ENCODE measurements at places on chromosomes 6 and 20.

GRCh38 chr6:166957087-166957804 lies 896 bp upstream of the RNASET2 start:
- DNase-seq: no peak

GRCh38 chr6:149268146-149268545 lies 49.4 kb upstream of the TAB2 start:
- DNase-seq: no peak

GRCh38 chr6:31114970-31115849 lies 610 bp downstream of the PSORS1C1 start:
- DNase-seq: no peak

GRCh38 chr6:12327391-12327790 lies 37.2 kb downstream of the EDN1 start:
- DNase-seq: no peak

DNA sequence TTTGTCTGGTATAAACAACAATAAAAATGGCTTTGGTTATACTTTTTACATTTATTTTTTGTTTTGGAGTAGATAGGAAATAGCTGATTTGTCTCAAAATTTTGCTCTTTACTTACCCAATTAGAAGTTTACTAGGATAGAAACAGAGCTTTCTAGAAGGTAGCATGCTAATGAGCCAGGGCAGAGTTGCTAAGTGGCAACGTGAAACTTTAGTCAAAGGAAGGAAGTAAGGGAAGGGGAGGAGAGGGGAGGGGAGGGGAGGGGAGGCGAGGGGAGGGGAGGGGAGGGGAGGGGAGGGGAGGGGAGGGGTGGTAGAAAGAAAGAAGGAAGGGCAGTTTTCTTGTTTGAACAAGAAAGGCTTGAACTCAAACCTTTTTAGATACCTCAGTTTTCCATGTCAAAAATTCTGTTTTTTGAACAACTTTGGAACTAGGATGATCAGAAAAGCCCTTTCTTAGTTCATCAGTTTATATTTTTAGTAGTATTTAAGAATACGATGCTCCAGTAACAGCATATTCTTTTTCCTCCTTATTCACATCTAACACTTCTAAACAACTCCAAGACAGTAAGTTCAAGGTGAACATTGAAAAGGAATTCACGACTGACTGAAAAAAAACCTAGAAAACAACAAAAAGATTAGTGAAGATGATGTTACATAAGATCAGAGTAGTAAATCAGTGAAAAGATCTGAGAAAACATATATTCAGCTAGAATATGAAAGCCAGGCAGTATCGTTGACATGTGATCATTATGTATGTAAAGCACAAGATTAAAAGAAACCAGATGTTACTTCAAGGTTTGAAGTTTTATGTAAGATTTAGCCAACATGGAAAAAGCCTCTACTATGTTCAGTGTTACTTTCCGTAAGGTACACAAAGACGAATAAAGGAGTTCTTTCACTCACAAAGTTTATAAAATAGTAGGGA lies 263.4 kb downstream of the ARHGAP18 start:
- no peak for DNase-seq

DNA sequence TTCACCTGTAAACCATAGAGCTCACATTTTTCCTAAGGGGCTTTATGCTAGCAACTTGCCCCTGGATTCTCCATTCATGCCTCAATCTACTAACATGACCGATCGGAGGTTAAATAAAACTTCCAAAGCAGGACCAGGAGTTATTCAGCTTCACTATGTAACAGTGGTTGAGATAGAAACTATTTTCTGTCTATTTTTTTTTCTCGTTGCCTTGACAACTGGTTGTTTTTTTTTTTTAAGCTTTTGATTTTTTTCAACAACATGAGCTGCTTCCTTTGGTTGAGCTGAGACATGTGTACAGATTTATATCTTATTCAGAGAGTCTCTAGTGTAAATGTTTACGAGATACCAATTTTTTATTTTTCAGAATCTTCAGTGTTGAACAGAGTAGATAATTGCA lies 85.7 kb downstream of the SHLD1 start:
- DNase-seq: no peak

DNA sequence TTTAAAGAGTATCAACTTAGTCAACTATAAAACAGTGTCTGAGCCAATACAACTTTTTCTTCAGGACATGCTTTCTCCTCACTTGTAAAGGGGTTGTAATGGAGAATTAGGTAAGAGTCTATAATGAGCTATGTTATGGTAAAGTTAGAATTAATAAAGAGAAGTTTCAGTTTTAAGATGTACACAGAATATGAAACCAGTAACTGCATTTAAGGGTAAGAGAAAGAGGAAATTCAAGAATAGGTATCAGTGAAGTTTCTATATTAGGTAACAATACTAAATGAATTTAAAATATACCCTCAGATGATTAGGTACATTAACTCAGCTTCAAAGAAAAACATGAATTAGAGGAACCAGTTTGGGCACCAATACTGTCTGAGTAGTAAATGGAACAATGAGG lies 1444.3 kb upstream of the ADGRB3 start:
- DNase-seq: no peak

- DNase-seq: no peak
Observed at GRCh38 chr6:54935739-54936138, 89.2 kb downstream of the FAM83B start.

DNA sequence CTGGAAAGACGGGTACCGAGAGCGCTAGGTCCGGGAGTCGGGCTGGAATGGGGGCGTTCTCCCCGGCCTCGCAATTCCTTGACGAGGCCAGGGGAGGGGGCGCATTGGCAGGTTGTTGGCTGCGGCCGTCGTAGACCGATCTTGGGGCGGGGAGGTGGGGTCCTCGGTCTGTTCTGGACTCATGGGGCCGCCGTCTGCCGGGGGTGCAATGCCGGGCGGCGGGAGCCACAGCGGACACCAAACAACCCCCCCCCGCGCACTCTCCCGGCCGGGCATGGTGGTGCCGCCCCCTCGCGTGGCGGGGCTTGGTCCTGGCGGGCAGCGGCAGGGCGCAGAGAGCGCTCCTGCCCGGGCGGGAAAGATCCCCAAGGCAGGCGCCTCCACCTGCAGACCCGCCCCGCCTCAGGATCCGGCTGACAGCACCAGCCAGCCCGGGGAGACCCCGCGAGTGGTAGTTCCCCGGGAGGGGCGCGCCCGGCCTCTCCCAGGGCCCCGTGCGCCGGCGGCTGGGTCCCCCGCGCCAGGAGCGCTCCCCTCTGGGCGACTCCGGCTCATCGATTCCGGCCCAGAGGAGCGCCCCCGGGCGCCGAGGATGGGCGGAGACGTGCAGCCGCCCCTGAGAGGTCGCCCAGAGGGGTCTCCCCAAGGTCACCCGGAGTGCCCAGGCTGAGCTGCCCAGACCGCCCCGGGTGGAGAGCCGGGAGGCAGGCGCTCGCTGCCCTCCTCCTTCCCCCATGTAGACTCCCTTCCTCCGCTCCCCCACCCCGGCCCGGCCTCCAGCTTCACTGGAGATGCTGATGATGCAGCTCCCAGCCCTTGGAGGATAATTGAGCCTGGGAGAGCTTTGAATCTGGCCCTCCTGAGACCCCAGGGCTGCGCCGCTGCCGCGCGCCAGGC lies 709 bp downstream of the PPP1R16B start:
- DNase-seq: peak; percentile 21

GRCh38 chr6:81063891-81064290 lies 688.6 kb downstream of the TENT5A start:
- DNase-seq: no peak

GRCh38 chr6:131136021-131136786 lies 937 bp downstream of the AKAP7 start:
- no peak for DNase-seq

DNA sequence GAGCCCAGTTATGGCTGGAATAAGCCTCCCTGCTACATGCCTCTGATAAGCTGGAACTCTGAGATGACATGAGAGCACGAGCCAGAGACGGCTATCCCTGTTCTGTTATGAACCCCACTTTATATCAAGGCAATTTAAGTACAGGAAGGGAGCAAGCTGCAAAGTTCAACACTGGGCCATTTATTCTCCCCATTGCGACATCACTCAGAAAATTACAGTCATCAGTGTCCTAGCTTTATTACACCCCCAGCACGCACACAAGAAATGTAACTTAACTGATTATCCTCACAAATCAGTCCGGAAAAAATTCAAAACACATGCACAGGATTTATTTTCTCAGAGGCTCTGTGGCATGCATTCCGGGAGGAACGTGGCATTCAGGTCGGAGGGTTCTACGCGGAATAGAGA lies 125.3 kb upstream of the SLC2A12 start:
- no peak for DNase-seq

DNA sequence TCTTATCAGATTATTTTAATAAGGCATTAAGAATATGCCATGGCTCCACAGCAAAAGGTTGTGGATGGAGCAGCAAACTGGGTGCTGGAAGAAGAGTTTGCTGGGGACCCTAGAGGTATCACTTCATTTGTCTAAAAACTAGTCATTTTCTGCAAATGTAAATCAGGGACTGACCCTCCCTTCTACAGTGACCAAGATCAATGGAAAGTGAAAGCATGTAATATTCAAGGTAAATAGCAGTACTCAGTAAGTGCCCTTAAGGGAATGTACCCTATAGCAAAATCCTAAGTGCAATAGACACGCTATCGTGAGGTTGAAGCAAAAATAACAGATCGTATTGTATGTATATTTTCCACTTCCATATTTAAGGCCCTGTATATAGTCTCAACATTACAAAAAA lies 38.7 kb downstream of the TRDN start:
- no peak for DNase-seq

- DNase-seq: no peak
Observed at GRCh38 chr6:15065261-15065989, 180.4 kb upstream of the JARID2 start.

Measured in activated CD4-positive, alpha-beta T cell treated with anti-CD3 and anti-CD28 coated beads, Interleukin-2, amount 50 U/mL, for 4 hours (primary cell).